ENCODE measurements at places on chromosomes 12 and 14.

DNA sequence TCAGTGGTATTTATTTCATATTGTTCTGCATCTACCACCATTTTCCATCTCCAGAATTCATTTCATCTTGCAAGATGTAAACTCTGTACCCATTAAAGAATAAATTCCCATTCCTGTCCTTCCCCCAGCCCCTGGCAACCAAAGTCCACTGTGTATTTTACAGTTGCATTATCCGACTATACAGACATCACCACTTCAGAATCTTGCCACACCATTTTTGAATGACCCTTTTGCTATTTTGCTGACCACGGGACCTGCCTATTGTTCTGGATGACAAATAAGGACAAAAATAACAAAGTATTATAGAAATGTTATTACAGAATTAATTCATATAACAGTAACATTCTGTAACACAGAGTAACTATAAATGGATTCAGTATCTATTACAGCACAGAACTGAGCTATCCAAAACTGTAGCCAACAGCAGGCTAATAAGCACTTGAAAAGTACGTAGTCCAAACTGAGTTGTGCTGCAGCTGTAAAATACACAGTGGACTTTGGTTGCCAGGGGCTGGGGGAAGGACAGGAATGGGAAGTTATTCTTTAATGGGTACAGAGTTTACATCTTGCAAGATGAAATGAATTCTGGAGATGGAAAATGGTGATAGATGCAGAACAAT, 61.3 kb downstream of the CDK17 start:
- DNase-seq: no peak

- peak; percentile 82 for DNase-seq
Measured at GRCh38 chr14:73612339-73613045, at the start of gene ACOT6. Gene ACOT6 (plus strand): TSS chr14:73612517. CDS start chr14:73612572, 55 bp downstream.

GRCh38 chr14:22822016-22822570, 6.9 kb upstream of the SLC7A7 start:
- DNase-seq: peak; percentile 36

GRCh38 chr14:90519262-90519920, 122.6 kb downstream of the CALM1 start:
- no peak for DNase-seq

DNA sequence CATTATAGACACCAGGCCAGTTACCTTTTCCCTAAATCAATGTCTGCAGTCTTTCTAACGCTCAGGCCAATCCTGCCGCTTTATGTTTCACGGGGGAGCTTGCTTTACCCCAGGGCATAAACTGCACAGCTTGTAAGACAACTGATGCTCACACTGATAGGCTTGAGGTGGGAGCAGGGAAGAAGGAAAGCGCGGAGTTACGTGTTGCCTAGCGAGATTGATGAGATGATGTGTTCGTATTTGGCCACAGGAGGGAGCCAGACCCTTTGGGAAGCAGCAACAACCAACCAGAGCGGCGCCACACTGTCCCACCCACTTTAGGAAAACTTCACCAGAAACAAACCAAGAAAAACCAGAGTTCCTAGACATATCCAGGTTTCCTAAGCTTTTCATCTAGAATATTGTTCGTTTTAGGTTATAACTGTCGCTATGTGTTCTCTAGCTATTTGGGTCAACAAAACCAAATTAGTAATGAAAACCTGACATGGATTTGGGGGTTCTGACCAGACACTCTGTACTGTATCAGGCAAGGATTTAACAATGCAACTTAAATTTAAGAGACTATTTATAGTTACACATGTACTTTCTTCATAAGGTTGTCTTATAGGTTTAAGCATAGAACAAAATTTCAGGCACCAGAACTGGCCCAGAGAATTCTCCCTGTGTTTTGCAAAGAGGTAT, 2.4 kb downstream of the IL26 start:
- peak; percentile 82 for DNase-seq

DNA sequence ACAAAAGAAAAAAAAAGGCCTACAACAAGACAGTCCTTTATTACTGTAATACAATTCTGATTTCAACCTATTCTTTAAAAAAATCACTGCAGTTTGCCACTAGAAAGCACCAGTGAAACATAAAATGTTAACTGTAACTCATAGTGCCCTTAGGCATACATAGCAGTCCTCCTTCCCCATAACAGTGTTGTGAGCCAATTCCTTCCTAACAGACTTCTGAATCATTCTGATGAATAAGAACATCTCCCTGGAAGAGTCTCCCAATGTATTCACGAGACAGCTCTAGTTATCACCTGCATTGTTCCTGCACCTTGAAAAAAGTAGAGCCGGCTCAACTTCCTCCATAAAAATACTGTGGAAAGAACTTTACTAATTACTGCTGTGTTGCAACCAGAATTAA, 213.6 kb upstream of the FSCB start:
- DNase-seq: no peak

- peak; percentile 12 for DNase-seq
Measured at GRCh38 chr14:104266631-104267575, 128.5 kb downstream of the KIF26A start.

- no peak for DNase-seq
Measured at GRCh38 chr12:80205960-80206359, 106.6 kb downstream of the OTOGL start.

- peak; percentile 92 for DNase-seq
Measured at GRCh38 chr14:74595006-74595735, 16.9 kb downstream of the LTBP2 start.

DNA sequence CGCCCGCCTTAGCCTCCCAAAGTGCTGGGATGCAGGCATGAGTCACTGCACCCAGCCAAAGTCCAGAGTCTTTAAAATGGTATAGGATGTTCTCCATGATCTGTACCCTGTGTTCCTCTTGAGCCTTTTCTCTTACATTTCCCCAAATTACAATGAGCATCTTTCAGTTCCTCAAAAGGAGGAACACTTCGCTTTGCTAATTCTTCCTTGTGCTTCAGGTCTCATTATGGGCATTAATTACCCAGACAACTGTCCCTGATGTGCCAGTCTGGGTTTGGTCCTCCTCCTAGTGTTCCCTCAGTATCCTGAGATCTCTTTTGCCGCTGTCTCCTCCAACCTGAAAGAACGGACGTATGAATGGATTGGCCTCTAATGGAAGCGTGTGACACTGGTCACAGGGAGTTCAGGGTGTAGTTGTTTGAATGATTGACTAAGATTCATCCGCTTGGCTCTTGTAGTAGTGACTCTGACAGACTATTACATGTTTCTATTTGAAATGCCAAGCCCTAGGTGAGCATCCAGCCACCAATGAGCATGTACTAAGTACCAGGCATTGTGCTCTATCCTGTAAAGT, 8.2 kb downstream of the PRKCH start:
- DNase-seq: no peak

DNA sequence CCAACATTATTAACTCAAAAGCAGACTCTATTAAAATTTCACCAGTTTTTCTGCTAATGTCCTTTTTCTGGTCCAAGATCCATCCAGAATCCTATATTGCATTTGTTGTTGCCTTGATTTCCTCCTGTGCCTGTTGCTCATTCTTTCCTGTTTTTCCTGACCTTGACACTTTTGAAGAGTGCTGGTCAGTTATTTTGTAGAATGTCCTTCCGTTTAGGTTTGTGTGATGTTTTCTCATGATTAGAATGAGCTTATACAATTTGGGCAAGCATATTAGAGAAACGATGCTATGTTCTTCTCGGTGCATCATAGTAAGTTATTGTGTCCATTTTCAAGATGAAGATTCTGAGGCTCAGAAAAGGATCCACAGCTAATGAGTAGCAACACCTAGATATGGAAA, 33.9 kb downstream of the PHLDA1 start:
- no peak for DNase-seq

GRCh38 chr14:33454707-33455106, 496.2 kb downstream of the EGLN3 start:
- DNase-seq: no peak

DNA sequence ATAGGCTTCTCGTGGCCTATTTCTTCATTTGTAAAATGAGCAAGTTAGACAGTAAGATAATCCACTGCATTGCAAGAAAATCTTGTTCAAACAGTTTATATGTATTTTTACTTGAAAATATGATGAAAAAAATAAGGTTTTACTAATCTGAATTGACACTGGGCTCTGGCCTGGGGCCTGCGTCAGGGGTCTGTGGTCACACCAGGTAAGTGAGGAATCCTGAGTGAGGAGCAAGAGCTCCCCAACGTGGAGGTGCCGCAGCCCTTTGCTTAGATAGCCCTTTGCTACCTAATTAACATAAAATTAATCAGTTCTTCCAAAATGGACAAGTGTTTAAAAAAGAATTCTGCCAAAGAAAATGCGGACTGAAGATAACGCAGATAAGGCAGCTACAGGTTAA, 39.1 kb upstream of the STAB2 start:
- no peak for DNase-seq

- DNase-seq: no peak
Measured at GRCh38 chr14:92185559-92185958, 63.8 kb downstream of the CPSF2 start.

DNA sequence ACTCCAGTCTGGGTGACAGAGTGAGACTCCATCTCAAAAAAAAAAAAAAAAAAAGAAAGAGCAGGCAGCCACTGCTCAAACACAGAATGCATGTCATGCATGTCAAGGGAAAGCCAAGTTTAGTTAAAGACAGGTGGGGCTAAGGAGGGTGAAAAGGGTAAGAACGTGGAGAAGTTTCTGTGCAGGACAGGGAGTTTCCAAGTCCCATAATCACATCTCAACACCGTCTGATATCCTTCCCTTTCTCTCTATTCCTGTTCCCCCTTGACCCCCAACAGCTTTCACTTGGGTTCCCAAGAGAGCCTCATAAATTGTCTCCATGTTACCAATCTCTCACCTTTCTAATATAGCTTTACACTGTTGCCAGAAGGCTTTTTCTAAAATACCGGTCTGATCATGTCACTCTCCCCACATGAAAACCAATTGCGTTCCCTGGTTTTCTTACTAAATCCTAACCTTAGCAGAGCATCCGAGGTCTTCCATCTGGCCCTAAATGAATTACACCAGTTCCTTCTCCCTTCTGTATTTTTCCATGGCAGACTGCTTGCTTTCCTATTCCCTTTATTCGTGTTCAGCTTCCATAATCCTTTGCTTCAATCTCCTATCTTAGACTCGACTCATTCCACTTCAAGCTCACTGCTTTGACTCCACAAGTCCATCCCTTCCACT, 37.0 kb downstream of the LIMA1 start:
- no peak for DNase-seq

- no peak for DNase-seq
Measured at GRCh38 chr14:80958939-80959338, 3.5 kb downstream of the TSHR start.

DNA sequence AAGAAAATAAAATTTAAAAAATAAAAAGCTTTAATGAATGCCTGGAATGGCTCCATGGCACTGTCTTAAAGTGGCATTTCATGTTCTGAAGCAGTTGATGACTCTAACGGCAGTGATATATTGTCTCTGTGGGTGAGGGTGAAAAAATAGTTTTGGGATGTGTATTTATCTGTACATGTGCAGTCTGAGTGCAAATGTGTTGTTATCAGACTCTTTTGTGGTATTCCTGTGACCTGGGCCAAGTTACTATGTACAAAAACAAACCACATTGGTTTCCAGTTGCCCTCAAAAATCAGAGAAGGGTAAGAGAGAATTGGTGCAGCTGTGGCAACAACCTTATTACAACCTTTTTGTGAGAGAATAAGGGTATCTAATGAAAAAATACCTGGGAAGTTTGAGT, 81.7 kb upstream of the CCDC91 start:
- DNase-seq: no peak

DNA sequence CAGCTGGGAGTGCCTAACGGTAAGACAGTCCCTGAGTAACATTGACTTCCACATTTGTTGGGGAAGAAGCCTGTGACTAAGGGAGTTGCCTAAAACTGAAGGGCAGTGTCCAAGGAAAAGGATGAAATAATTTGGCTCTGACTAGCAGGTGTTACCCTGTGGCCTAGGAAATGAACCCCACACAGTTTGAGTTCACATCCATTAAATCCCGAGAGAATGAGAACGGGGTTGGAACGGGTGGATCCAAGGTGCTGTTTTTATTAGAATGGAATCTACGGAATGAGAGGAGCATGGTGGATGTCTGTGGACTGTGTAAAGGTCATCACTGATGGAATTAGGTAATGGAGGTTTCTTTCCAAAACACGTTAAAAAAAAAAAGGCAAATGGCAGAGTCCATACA, 324.0 kb downstream of the MED13L start:
- no peak for DNase-seq

GRCh38 chr12:10142976-10143589, 13.1 kb upstream of the CLEC7A start:
- no peak for DNase-seq

DNA sequence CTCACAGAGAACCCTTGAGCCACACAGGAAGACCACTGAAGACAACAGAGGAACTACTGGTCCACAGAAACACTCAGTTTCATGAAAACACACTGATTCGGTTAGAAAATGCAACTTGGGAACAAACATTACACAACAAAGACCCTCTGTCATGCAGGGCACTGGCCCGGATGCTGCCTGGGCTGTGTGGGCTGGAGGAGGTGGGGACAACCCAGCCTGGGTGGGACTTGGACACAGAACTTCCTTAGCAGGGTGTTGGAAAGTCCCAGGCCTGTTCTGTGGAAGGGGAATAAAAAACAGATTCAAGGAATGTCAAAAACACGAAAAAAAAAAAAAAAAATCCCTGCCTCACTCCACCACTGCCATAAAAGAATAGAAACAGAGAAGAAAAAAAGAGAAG, 181.0 kb downstream of the MON2 start:
- DNase-seq: no peak

GRCh38 chr12:13347241-13348043, 150.9 kb downstream of the EMP1 start:
- no peak for DNase-seq

DNA sequence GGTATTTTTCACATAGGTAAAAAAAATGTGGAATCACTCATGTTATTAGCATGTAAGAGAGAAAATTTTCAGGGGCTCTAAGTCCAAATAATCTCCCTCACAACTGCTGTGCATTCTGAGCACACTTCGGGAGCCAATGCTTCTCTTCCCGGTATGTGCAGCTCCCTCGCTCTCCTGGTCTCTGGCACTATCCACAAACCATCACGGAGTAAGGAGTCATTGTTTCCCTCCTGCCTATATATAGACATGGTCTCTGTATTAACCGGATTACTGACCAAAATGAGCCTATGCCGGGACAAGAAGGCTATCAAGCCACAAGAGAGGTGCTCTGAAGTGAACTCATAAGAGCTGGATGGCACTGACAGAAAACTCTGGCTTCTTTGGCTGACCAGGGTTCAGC, 13.4 kb downstream of the HECTD4 start:
- DNase-seq: no peak

GRCh38 chr14:97977651-97978261, 1180.6 kb downstream of the VRK1 start:
- DNase-seq: peak; percentile 85

DNA sequence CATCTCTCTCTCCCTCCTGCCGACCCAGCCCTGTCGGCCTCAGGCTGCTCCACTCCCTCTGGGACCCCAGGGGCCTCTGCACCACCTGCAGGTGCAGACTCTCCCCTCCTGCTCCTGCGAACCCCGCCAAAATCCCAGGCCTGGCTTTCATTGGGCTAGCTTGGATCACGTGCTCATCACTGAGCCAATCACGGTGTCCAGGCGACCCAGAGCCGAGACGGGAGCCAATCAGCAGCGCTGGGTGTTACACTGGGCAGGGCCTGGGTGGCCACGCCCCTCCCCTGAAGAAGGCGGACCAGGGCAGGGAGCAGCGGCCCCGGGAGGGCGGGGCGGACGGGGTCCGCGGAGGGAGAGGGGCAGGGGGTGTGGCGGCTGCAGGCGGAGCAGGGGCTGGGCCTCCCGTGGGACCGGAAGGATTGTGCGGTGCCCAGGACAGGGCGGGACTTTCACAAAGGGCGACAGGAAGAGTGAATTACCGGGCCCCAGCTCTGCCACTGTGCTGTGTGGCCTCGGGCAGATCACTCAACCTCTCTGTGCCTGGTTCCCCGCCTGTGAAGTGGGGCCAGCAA, 66.6 kb upstream of the FBRSL1 start:
- peak; percentile 49 for DNase-seq
